Stimulated activated CD4-positive, alpha-beta T cell treated with anti-CD3 and anti-CD28 coated beads, Interleukin-1b, Interleukin-23, amount 100 ng/mL, for 24 hours (primary cell): ENCODE measurements at places on chromosomes 7 and 10.

- DNase-seq = no peak
These were observed 292.1 kb downstream of the THSD7A start for GRCh38 chr7:11539853-11540252.

DNA sequence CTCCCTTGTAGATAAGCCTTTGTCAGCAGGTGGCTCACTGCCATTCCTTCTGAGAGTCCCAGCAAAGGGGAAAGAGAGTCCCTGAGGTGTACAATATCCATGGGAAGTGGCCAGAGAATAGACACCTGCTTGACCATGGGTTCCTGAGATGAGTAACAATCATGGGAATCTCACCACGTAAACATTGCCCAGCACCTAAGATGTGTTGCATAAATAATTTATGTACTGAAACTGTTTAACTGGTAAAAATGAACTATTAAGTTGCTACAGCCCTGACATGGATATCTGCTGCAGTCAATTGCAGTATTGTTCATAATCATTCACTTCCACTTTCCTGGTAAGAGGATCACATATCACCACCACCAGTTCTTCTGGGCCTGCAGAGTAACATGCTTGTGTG lies 123.8 kb upstream of the INHBA start:
- DNase-seq = no peak

DNA sequence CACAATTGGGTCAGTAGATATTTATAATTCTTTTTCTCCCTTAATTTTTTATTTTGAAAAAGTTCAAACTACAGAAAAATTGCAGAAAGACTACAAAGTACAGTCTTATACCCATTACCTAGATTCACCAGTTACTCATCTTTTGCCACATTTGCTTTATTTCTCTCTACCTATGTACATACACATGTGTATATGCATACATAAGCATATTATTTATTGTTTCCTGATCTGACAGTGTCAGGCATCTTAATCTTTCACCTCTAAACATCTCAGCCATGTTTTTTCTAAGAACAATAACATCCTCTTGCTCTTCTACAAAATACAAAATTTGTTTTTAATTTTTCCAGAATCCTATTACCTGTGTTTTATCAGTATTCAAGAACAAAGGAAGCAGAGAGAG lies 68.4 kb upstream of the OIT3 start:
- DNase-seq = no peak

- DNase-seq = no peak
These were observed 4.0 kb downstream of the TNRC18 start for GRCh38 chr7:5419539-5420066.

- no peak for DNase-seq
These were observed 150.2 kb downstream of the GRK5 start for GRCh38 chr10:119357412-119358151.

GRCh38 chr7:89477991-89478390 lies 676.3 kb upstream of the STEAP1 start:
- DNase-seq = no peak

DNA sequence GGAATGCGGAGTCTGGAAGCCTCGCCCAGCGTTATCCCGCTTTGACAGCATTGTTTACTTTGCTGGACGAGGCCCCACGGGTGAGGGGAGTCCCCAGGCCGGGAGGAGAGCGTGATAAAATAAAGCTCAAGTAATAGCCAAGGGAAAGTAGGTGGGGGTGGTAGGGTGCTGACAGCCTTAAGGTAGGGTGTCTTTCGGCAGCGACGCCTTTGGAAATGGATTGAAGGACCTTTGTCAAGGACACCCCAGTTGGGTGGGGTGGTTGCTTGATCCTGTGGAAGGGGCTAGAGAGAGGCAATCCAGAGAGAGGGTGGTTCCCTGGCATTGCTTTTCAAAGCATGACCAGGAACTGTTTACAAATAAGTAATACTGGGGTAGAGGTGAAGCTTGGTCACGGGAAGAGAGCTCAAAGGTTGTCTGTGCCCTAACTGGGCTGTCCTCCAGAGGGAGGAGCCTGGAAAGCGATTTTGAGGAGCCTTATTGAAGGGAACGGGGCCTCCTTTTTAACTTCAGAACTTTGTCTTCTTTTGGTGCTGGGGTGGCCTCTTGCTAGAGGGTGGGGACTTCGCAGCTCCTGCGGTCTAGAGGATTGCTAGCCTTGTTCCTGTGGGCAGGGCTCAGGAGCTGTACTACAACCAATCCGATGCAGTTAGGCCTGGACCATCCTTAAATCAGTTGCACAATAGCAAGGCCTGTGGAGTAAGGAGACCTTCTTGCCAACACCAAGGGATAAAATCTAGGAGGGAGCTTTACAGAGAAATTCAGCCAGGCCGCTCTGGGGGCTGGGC lies 1.3 kb downstream of the EIF4EBP2 start:
- no peak for DNase-seq

DNA sequence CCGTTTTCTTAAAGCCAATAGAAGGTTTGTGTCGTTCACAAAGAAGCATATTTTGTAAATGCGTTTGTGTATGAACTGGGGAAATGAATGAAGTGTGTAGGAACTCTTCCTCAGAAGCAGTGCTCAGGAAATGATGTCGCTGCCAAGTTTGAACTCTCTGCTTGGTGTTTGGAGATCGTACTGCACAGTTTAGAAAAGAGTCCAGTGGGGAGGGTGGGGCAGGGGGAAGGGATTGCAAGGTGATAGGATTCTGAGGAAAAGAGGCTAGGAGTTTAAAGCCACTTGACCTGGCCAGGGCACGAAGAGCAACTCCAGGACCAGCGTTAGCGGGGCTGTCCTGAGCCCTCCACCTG lies 122.2 kb downstream of the CUBN start:
- no peak for DNase-seq

DNA sequence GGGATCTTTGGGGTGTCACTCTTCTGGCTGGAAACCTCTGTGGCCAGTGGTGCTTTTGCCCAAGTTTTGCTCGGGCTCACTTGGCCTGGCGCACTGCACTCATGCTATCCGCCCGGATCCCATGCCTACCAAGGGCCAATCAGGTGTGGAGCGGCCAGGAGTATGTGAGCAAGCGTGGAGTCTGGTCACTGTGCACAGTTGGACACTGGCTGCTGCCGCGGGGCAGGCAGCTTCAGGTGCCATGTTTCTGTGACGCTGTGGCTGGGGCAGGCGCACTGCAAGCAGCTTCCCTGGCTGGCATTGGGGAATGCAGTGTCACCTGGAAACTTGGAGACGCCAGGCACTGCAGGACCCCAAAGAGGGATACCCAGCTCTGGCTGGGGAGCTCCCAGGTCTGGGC lies 45.3 kb downstream of the NEUROG3 start:
- DNase-seq = no peak

- no peak for DNase-seq
These were observed 174.2 kb downstream of the KMT2E start for GRCh38 chr7:105188201-105188600.

DNA sequence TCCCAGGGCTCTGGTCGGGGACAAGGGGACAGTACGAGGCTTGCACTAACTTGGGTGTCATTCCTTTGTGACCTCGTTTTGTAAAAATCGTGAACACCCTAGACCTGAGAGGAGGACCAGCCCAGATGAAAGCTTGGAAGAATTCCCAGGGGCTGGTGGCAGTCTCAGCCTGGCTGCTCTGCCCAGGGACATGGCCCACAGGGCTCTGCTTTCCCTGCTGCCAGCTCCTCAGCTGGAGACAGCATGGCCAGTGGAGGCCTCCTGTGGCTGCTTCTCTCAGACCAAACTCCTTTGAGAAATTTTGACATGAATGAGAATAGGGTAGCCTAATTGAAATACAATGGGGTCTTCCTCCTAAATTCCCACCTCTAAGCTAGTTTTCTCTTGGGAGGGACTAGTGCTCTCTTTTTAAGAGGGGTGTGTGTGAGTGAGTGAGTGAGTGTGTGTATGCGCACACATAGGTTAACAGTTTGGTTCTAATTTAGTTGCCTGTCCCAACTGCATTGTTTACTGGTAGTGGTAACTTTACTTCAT lies 140.3 kb upstream of the EFCAB10 start:
- DNase-seq = no peak

DNA sequence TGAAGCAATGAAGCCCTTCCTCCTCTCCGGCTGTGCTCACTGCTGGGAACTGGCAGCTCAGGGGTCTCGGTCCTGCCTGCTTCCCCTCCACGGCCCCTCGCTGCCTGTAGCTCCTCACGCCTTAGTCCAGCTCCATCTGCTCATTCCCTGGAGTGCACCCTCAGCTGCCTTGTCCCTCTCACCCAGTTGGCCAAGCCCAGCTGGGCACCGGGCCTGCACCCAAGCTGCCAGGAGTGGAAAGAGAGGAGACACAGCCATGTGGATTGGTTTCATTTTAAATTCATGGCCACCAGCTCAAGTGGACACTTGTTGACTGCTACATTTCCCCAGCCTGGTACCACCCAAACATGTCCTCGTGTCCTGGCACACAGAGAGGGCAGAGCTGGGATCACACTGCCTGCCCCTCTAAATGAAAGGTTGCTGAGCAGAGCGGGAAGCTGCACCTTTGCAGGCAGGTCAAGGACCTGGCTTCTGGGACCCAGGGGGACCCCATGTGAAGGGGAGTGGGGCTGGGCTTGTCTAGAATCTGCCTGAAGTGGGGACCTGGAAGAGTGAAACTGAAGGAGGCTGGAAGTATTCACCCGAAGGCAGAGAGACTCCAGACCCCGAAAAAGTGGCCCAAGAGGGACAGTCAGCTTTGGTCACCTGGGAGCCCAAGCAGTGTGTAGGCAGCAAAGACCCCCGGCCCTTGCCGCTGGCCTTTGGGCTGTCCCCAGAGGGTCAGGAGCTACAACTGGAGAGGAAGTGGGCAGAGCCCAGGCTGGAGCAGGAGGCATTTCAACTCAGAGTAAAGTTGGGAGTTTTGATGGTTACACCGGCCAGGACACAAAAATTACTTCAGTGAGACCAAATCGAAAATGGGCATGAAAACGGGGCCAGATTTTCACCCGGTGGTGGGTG lies 15.0 kb upstream of the BNIP3 start:
- no peak for DNase-seq

DNA sequence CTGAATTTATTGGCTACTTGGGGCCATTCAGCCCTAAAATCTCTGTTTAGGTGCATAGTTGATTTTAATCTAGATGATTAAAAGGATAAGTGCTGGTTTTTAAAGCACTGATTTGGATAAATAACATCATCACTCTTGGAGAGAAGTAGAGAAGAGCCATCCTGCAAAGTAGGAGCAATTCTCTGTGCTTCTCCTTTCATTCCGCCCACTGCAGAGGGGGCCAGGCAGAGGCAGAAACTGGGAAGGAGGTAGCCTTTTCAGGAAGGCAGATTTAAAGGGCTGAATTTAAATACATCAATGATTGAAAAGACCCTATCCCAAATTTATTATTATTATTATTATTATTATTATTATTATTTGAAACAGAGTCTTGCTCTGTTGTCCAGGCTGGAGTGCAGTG lies 14.1 kb downstream of the MAP3K8 start:
- no peak for DNase-seq

GRCh38 chr10:105844241-105844640 lies 1203.2 kb downstream of the SORCS3 start:
- DNase-seq = no peak

DNA sequence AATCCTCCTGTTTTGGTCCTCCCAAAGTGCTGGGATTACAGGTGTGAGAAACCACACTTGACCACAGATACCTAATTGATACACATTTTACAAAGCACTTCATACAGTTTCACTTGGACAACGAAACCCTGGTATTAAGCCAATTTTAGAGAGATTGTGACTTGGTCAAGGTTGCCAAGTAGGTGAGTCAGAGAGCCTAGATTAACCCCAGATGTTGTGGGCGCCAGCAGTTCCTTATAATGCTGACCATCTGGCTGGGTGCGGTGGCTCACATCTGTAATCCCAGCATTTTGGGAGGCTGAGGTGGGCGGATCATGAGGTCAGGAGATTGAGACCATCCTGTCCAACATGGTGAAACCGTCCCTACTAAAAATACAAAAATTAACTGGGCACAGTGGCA lies 4.9 kb upstream of the PHKG1 start:
- DNase-seq = no peak

GRCh38 chr7:121793716-121794115 lies 79.2 kb upstream of the PTPRZ1 start:
- no peak for DNase-seq

DNA sequence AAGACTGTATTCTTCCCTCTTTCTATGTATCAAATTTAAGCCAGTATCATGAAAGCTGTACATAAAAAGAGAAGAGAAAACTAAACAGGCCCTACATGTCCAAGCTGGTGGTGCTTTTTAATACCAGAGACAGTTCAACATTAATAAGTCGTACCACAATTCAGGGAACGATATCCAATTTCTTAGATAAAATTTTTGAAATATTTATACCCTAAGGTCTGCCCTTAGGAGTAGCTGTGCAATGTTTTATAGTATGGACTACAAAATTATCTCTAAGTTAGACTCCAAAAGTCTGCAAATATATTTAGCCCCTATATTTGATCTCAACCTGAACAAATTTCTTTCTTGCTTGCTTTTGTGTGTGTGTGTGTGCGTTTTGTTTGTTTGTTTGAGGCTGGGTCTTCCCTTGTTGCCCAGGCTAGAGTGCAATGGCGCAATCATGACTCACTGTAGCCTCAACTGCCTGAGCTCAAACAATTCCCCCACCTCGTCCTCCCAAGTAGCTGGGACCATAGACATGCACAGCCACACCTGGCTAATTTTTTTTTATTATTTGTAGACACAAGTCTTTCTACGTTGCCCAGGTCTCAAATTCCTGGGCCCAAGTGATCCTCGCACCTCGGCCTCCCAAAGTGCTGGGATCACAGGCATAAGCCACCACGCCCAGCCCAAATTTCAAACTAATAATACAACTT lies 13.2 kb downstream of the ARHGAP19 start:
- no peak for DNase-seq

- no peak for DNase-seq
These were observed 76.3 kb upstream of the CUX1 start for GRCh38 chr7:101740981-101741725.

- no peak for DNase-seq
These were observed 36.0 kb downstream of the FOXK1 start for GRCh38 chr7:4718075-4718474.

GRCh38 chr7:115191526-115191925 lies 269.6 kb downstream of the MDFIC start:
- DNase-seq = no peak

GRCh38 chr10:12540341-12540781 lies 191.0 kb downstream of the CAMK1D start:
- DNase-seq = no peak

DNA sequence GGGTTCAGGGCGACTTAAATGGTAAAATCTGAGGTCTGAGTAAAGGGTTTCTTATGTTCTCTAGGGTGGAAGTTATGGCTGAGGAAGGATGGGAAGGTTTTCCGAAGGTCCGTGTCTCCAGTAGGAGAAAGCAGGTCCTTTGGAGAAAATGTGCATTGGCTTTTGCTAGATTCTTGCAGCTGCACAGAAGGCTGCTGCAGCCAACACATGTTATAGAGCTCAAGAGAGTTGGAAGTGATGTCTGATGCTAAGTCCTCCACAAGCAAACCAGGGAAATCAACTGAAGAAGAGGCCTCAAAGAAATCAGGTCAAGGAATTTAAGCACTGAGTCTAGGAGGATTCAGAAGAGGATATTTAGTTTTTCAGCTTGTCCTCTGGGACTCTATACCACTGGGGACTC lies 404.6 kb downstream of the LRMDA start:
- no peak for DNase-seq
